Esophagus squamous epithelium (tissue), 5 donors: ENCODE measurements at places on chromosomes 2 and 18. TPM values are rescaled to one million over a fixed set of nuclear protein-coding genes. Genes with fewer than 3 reads are reported as not detected.

The NEB gene
- total RNA-seq, result 0.38 TPM

The ENOSF1 gene
- 39.4 TPM for total RNA-seq

The HYCC2 gene
- total RNA-seq, result 20.7 TPM

The KCNJ13 gene
- not detected for total RNA-seq

The ANKRD36C gene
- 4.1 TPM for total RNA-seq

The DNAH7 gene
- 0.15 TPM for total RNA-seq
